ENCODE measurements at places on chromosomes 6 and 20. TPM values are rescaled to one million over a fixed set of nuclear protein-coding genes. Genes with fewer than 3 reads are reported as not detected.

DNA sequence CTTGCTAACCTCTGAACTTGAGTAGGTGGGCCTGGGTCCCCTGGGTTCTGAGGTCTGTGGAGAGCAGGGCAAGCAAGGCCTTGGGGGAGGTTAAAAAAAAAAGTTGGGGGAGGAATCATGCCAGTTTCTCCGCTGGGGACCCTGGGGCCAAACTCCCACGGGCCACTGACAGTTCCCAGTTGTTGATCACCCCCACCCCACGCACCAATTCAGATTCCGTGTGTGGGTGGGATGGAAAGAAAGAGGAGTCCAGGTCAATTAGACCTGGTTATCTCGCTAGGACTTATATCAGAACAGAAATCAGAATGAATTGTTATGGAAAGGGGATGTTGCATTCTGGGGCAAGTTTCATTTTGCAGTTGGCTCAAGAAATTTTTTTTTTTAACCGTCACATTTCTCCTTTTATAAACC lies 46.7 kb upstream of the SUPT3H start:
- no peak for DNase-seq

DNA sequence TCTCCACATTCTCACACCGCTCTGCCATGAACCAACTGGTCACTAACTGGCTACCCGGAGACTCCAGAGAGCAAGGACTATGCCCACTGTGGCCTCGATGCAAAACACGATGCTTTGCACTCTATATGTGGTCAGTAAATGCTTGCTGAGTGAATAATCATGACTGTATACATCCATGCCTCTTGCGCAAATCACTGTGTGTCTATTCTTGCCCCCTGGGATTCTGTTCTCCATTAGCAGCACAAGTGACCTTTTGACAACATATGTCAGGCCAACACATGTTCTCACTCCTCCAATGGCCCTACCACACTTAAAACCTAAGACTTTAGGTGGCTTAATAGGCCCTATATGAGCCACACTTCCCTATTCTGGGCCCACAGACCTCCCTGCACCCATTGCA lies 16.9 kb downstream of the KIF16B start:
- DNase-seq, result no peak

- no peak for DNase-seq
These were observed 291.6 kb downstream of the SOX4 start for GRCh38 chr6:21885111-21885510.

GRCh38 chr6:51565472-51565871 lies 521.9 kb downstream of the PKHD1 start:
- DNase-seq, result no peak

- peak; percentile 73 for DNase-seq
These were observed 1.9 kb upstream of the BMP2 start for GRCh38 chr20:6765469-6766058.

DNA sequence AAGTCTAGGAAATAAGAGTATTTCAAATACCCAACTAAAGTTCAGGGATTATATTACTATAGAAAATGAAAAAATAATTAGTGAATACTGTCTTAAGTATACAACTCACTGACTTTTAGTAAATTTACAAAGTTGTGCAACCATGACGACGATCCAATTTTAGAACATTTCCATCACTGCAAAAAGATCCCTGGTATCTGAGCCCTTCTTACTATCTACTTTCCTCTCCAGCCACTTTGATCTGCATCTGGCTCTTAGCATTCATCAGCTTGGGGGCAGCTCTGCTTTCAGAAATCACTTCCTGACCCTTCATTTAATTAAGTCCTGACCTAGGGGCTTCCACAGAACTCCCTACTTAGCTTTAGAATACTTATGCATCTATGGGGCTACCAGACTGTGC lies 38.2 kb upstream of the RBL1 start:
- no peak for DNase-seq

DNA sequence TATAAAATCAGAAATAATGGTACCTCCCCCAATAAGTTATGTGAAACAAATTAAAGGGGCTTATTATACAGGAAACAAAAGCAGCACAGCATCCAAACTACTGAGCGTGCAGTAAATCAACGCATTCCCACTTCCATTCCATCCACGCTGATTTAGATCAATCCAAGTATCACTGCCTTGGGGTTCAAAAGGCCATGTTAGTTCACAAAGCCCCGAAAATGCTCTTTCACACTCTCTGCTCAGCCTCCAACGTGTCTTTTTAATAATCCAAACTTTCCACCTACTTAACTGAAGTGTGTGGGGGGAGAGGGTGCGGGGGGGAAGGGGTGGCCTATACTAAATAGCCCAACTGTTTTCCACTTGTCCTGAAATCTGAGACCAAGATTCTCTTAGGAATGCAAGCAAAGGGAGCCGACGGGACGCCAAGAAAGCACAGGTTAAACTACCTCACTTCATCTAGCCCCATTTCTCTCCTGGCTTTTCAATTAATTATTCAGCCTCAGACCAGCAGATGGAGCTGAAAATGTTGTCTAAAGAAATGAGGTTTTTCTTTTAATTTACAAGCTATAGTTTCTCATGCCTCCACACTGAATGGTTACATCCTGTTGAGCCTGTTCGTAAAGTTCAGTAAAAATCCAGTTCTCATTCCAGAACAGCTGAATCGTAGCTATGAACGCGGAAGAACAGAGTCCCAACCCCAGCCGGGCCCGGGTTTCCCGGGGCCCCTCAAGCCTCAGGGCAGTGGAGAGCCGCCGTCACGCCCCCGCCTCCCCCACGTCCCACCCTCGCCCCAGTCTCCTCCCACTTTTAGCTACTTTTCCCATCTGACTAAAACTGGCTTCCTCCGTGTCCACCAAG lies 1.0 kb upstream of the NXT1 start:
- peak; percentile 80 for DNase-seq

GRCh38 chr6:134517868-134518267 lies 200.0 kb upstream of the SGK1 start:
- no peak for DNase-seq

DNA sequence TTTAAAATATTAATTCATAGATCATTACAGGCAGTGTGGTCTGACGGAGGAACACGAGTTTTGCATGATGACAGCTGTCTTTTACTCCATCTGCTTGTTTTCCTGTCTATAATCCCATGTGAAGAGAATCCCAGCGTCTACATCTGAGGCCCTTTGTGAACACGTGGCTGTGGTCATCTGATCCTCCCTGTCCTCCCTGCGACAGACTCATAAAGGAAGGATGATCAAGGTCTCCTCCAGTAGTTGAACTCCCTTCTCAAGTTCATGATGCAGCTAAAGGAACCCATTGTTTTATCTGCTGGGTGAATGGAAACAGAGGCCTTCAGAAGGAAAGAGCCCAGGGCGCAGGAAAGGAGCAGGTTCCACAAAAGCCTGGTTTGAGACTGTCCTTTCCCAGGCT lies 435.8 kb upstream of the JARID2 start:
- DNase-seq, result no peak

DNA sequence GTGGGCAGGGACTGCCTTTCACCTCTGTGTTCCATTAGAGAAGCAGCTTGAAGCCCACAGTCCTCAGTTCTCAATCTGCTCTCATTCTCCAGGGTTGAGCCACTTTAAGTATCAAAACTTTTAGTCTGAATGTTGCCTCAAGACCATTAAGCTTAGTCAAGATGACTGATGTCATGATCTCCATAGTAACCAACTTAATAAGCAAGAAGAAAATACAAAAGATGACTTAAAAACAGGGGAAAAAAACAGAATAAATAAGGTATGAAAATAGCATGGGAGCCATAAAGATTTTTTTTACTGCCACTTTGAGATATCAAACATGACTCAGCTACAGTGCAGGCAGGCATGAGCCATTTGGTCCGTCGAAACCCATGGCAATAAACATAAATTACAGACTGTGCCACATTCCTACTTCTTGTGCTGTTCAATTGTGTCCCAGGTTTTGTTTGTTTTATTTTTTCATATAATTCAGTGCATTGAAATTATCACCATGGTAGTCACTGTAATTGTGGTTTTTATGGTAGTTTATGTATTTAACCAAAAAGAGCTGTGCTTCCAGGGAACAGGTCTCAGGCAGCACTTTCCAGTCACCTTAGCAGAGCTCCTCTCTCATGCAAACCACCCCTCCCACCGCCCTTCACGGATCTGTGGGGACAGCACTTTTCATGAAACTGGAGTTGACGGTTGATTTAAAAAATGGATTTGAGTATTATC lies 156.5 kb upstream of the INSM1 start:
- peak; percentile 6 for DNase-seq

DNA sequence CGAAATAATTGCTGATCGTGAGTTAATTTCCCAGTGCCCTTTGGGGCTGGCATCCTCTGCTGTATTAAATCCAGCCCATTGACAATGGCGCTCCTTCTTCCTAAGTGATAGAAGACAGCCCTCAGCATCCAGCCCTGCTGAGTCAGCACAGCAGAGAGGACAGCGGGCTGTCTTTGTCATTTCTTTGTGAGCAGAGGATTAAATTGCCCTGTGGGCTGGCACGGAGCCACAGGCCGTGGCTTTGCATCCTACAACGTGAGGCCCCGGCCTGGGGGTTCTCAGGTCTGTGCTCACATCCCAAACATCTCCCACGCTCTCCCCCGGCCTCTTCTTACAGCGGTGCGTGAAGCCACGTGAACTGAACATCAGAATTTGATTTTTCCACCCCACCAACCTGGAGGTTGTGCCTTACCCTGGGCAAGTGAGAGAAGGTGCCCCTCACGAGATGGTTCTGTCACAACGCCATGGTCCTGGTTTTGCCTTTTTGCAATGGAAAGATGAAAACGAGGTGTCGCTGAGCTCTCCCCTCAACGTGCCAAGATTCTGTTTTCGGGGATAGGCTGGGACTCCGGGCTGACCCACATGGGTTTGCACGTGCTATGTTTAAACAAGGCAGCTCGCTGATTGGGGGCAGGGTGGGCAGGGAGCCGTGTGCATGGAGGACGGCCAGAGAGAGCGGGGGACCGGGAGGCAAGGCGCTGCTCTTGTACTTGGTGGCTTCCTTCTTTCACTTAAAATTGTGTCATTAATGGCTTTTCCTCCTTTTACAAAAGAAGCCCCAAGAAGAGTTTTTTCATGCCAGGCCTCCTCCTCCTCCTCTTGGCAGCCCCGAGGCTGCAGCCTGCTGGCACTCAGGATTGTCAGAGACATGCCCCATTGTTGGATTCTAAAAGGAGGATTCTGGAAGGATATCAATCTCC lies 19.5 kb downstream of the CDH4 start:
- DNase-seq, result no peak

GRCh38 chr6:149779644-149779963 lies 30.1 kb downstream of the PCMT1 start:
- no peak for DNase-seq

- no peak for DNase-seq
These were observed 24.2 kb upstream of the ZNF318 start for GRCh38 chr6:43393602-43394001.

- no peak for DNase-seq
These were observed 1.2 kb downstream of the TAB2 start for GRCh38 chr6:149318581-149319286.

DNA sequence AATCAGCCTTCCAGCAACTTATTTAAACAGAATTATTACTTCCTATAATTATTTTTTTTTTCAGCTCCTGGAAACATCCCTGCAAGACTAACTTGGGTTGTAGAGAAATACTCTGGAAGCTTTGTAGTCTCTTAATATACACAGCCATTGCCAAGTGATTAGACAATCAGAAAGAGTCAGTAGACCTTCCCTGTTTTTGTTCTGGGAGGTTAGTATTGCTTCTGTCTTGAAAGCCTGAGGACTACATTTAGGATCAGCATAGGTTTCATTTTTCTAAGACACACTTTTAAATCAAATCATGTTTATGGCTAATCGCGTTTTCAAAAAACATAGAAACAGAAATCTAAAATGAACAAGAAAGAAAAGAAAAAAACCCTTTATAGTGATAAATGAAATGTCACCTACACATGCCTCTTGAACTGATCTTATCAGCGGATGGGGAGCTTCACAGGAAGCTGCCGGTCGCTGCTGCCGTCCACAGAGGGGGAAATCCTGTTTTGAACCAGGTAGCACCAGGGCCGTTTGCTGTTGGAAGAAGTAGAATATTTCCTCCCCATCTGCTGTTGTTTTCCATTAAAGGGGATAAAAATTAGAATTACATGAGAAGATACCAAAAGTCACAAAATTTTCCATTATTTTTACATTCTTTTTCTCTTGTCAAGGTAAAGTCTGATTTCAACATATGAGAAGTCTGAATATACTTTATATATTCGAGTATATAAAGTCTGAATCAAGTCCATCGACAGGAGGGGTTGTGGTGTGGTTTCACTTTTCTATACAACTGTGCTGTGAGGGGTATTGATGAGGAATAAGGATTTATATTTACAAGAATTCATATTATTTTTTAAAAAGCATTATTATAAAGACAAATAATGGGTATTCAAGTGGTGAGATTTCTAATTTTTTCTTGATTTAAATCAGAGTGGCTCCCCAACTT lies 94.6 kb downstream of the ARMC2 start:
- peak; percentile 42 for DNase-seq

GRCh38 chr6:168620578-168620977 lies 179.6 kb downstream of the SMOC2 start:
- DNase-seq, result no peak

GRCh38 chr20:39588148-39588757 lies 626.1 kb downstream of the DHX35 start:
- DNase-seq, result no peak

CNBD2 gene
- 14.5 TPM for total RNA-seq

HLA-F gene
- total RNA-seq, result 10.9 TPM

BCLAF1 gene
- 69.3 TPM for total RNA-seq

ENPP3 gene
- not detected for total RNA-seq

GLP1R gene
- not detected for total RNA-seq

NKX2-4 gene
- total RNA-seq, result not detected

CTSA gene
- total RNA-seq, result 151 TPM

RUNX2 gene
- total RNA-seq, result 5.1 TPM

OR2J3 gene
- total RNA-seq, result not detected

SMOC2 gene
- total RNA-seq, result not detected

All from HT-29 (cell line).